ENCODE measurements at places on chromosomes 1 and 21.

DNA sequence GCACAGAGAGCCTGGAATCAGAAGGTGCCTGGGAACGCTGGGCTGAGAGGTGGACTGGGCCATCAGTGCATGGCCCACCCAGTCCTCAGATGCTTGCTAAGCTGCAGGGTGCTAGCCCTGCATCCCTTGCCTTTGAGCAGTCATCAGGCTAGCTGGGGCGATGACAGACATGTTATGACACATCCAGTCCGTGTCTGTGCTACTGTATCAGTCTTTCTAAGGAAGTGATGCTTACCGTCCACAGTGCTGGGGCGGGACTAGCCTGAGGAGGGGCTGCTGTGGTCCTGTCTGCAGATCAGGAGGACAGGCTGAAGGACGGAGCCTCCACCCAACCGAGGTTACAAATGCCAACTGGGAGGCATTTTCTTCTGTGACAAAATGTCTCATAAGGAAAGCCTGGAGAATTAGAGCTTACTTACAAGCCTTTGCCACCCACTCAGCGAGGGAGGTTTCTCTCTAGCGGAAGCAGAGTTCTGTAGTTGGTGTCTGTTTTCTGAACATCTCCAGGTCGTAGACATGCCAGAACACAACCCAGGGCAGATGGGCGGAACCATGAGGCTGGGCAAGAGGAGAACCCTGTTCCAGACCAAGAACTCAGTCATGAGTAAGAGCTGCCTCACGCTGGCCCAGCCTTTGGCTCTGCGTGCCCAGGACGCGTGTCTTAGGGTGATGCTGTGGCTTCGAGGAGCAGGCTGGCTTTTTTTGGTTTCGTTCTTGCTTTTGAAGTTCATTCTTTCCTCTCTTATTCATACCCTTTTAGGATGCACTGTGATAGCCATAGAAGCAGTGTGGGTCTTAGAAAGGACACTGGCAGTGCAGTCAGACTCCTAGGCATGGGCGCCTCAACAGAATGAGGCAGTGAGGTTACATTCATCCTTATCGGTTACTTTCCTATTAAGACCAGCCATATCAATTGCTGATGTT lies 14.3 kb downstream of the SLFNL1 start:
- DNase-seq, result no peak

DNA sequence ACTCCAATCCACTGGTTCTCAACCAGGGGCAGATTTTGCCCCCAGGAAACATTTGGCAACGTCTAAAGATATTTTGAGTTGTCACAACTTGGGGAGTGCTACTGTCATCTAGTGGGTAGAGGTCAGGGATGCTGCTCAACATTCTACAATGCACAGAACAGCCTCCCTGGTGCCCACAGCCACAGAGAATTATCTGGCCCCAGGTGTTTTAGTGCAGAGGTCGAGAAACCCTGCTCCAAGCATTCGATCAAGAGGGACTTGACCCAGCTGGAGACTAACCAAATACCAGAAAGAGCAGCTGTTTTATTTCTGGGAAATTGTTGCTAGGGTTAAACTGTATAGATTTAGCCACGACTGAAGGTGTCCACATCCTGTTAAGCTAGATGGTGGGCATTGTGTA lies 19.2 kb downstream of the CD247 start:
- DNase-seq, result no peak

- no peak for DNase-seq
Observed at GRCh38 chr1:115348636-115349035, 10.6 kb upstream of the NGF start.

DNA sequence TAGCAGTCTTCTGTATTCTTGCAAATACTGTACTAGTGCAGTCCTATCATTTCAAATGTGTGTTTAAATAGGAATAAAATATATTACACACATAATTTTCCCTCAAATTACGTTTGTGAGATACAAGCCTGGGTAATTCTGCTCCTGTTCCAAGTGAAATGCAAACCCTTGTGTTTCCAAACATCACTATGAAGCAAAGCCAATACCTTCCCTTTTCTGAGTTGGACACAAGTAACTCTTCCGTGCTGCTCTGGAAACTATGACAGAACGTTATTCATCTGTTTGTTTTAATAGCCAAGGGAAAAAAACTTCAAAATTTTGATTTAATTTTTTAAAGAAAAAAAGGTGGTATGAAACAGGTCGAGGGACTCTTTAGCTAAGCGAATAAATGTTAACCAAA lies 73.7 kb upstream of the UBE2U start:
- no peak for DNase-seq

GRCh38 chr1:42931911-42932422 lies 26.7 kb downstream of the SLC2A1 start:
- no peak for DNase-seq
